ENCODE measurements at places on chromosomes 6 and 20.

DNA sequence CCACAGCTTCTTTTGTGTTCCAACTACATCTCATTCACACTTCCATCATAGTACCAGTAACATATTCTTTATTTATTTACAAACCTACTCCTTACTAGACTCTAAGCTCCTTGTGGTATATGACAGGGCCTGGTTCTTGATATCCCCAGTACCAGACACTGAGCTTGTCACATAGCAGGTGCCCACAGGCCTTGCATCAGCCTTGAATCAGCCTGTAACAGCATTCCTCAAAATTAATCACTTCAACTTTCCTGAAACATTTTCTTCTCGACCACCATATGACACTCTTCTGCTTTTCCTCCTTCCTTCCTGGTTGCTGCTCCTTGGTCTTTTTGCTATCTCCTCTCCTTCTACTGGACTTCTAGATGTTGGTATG lies 24.7 kb upstream of the SRPK1 start:
- DNase-seq: no peak

GRCh38 chr6:34350137-34350933 lies 42.1 kb downstream of the NUDT3 start:
- no peak for DNase-seq

GRCh38 chr6:130743175-130743574 lies 84.0 kb upstream of the SMLR1 start:
- DNase-seq: no peak

DNA sequence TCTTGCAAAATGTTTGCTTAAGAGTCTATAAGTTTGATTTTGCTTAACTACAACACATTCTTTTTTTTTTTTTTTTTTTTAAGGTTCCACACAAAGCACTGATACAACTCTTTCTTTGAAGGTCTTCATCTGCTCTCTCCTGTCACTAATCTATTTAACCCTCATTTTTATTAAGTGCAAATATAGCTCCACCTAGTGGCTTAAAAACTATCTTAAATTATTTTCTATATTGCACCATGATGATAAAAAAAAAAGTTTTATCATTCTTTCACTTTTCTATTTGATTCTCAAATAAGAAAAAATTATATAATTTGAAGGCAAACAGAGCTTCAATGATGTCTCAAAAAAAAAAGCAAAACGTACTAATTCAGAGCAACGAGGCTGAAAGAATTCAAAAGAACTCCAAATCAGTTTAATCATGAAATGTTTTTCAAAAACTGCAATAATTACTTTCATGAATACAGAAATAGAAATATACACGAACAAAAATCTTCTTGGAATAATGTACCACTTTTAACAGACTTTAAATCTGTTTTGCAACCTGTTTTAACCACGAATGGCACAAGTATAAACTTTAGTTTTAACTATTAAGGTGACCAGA lies 12.8 kb downstream of the ESF1 start:
- DNase-seq: no peak

DNA sequence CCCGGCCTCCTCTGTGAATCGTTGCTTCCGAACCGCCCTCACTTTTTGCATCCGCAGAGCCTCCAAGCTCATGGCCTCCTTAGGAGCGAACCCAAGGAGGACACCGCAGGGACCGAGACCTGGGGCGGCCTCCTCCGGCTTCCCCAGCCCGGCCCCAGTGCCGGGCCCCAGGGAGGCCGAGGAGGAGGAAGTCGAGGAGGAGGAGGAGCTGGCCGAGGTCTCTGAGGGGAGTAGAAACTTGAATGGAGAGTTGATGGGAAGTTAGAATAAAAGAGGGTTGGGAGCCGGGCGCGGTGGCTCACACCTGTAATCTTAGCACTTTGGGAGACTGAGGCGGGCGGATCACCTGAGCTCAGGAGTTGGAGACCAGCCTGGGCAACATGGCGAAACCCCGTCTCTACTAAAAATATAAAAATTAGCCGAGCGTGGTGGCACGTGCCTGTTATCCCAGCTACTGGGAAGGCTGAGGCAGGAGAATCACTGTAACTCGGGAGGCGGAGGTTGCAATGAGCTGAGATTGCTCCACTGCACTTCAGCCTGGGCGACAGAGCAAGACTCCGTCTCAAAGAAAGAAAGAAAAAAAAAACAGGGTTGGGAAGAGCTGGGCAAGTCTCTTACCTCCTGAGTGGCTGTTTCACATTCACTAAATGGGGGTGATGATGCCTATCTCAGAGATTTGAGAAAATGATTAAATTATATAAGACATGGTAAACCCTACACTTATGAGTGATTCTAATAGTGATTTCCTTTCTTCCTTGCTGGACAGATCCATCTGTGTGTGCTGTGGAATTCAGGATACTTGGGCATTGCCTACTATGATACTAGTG lies 805 bp downstream of the MSH5 start:
- no peak for DNase-seq

- DNase-seq: no peak
Measured at GRCh38 chr6:113067612-113068275, 720.6 kb downstream of the RFPL4B start.

DNA sequence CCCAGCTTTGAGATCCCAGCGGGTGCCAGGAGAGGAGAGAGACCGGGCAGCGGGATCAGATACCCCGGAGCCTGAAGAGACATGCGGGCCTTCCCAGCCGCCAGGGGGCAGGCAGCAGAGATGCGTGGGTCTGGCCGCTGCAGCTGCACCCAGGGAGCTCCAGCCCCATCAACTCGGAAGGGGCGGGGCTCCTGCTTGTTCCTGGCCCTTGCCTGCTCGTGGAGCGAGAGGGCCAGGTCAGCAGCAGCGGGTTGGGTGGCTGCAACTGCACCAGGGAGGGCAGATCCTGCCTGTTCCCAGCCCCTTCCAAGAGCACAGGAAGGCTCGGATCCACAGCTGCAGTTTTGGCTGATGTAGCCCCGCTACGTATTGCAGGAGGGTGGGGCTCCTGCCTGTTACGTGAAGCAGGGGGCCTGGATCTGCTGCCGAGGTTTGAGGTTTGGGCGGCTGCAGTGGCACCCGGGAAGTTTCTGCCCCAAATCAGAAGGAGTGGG lies 532.8 kb downstream of the RFPL4B start:
- DNase-seq: no peak

Measured in right forelimb (tissue), 1 donor.